ENCODE measurements at places on chromosomes 4 and X.

- no peak for DNase-seq
Observed at GRCh38 chr4:61994036-61994435, 793.9 kb downstream of the ADGRL3 start.

- DNase-seq = no peak
Observed at GRCh38 chr4:60656171-60656570, 544.0 kb upstream of the ADGRL3 start.

DNA sequence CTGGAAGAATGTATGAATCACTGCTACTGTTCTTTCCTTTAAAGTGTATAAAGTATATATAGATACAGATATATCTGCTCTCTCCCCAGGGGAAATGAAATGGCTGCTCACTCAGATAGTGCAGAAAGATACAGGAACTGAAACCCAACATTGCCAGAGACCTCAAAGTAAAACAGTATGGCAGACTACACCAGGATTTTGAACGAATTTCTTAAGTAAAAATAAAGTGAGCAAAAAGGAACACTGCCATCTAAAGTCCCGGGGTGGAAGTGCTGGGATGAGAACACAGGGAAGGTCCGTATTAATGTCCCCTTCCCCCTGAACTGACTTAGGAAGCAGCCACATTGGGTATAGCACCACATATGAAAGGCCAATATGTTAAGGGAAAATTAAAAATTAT is 93.4 kb downstream of the TMA16 start:
- no peak for DNase-seq

DNA sequence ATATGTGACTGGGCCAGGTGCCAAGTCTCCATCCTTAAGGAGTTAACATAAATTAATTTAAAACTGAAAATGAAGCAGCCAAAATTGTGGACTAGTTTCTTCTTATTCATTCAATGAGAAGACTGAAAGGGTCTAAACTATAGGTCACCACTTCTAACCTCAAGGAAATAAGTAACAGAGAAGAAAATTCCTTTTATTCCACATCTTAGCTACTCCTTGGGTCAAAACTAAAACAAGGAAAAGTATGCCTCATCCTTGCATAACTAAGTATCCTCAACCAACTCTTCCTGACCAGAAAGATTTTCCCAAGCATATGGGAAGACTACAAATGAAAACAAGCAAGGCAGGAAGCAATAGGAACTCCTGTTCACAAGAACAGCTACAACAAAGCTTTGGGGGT is 71.2 kb downstream of the ZNF827 start:
- DNase-seq = no peak

DNA sequence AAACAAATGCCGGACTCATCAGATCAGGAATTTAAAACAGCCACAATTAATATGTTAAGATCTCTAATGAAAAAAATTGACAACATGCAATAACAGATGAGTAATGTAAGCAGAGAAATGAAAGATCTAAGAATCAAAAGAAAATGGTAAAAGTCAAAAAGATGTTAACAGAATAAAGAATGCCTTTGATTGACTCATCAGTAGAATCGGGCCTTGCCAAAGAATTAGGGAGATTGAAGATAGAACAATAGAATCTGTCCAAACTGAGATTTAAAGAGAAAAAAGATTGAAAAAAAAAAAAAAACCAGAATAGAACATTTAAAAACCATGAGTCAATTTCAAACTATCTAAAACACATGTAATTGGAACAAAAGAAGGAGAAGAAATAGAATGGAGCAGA is 25.9 kb upstream of the GUCY1A1 start:
- no peak for DNase-seq

- DNase-seq = no peak
Observed at GRCh38 chr4:101501421-101501820, 154.1 kb upstream of the PPP3CA start.

- no peak for DNase-seq
Observed at GRCh38 chr4:180636696-180637404, 1606.4 kb upstream of the TENM3 start.

- no peak for DNase-seq
Observed at GRCh38 chrX:37684973-37685372, 618 bp upstream of the XK start.

DNA sequence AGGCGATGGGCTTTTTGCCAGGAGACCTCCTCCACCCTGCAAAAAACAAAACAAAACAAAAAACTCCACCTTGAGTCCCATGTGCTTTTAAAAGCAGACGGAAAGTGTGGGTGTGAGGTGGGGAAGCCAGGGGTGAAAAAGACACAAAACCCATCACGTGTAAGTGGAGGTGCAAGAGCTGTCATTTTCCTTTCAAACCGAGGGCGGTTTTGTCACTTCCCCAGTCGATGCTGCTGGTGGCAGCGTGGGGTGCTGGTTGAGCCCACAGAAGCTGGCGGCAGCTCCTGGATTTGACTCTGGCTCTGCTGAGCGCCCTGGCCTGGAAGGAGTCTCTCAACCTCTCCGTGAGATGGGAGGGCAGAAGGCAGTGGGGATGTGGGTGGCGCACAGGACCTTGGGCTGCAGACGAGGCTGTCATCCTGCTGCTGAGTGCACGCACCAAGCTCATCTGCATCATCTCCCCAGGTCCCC is 110.0 kb downstream of the PSAPL1 start:
- no peak for DNase-seq

DNA sequence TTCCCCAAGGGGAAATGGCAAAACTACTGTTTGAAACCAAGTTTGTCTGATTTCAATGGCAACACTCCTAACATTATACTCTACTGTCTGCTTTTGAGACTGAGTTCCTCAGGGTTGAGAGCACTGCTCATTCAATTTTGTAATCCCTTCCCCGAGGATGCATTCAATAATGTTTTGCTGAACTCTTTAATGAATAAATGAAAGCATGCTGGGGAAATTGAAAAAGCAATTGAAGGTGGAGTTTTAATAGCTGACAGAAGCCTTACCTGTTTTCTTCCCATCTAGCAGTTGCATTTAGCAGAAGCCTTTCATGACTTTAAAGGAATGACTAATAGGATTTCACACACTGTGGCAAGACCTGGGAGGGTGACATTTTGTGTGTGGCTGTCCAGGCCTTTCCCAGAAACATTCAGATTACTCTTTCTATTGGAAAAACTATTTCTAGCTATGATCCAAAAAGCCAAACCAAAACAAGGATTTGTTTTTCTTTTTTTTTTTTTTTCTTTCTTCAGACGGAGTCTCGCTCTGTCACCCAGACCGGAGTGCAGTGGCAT is 45.1 kb downstream of the DTHD1 start:
- DNase-seq = no peak

GRCh38 chrX:1093121-1093520 is 119.3 kb downstream of the CRLF2 start:
- DNase-seq = peak; percentile 40

GRCh38 chr4:174278467-174278866 is 5.0 kb downstream of the FBXO8 start:
- DNase-seq = no peak

Data from CD4-positive, alpha-beta T cell (primary cell).